CD8-positive, alpha-beta T cell (primary cell): ENCODE measurements at places on chromosomes 1 and 21. TPM values are rescaled to one million over a fixed set of nuclear protein-coding genes. Genes with fewer than 3 reads are reported as not detected.

DNA sequence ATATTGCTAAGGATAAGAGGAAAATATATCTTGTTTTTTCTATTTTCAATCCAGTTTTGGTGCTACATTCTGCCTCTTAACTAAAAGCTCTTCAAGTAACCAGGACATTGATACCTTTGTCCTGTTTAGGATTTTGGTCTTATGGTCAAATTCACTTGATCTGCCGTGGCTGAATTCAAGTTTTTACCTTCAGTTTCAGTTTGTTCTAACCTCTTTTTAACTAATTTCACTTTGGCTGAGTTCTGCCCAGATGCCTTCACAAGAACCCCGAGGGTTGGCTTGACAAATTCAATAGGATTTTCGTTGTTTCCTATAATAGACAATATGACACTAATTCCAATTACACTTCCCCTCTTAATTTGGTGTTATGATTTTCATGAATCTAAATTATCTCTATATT is 84.5 kb upstream of the C1orf21 start:
- DNase-seq: no peak

DNA sequence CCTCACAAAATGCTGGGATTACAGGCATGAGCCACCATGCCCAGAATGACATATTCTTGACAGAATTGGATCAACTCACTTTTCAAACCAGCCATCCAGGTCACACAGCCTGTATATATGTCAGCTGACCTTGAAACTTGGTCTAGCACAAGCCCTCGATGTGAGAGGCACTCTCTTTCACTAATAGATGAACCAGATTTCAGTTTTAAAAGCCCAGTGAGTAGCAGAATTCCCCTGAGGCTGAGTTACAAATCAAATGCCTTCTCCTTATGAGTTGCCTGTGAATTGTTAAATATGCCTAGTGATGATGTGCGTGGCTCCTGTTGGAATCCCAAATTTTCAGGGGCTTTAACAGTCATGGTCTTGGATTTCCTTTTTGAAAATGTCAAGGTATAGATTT is 88.7 kb downstream of the CD247 start:
- no peak for DNase-seq

Gene KIF26B
- total RNA-seq: not detected

- no peak for DNase-seq
These were observed 42.5 kb downstream of the PTPRF start for GRCh38 chr1:43573066-43573800.

DNA sequence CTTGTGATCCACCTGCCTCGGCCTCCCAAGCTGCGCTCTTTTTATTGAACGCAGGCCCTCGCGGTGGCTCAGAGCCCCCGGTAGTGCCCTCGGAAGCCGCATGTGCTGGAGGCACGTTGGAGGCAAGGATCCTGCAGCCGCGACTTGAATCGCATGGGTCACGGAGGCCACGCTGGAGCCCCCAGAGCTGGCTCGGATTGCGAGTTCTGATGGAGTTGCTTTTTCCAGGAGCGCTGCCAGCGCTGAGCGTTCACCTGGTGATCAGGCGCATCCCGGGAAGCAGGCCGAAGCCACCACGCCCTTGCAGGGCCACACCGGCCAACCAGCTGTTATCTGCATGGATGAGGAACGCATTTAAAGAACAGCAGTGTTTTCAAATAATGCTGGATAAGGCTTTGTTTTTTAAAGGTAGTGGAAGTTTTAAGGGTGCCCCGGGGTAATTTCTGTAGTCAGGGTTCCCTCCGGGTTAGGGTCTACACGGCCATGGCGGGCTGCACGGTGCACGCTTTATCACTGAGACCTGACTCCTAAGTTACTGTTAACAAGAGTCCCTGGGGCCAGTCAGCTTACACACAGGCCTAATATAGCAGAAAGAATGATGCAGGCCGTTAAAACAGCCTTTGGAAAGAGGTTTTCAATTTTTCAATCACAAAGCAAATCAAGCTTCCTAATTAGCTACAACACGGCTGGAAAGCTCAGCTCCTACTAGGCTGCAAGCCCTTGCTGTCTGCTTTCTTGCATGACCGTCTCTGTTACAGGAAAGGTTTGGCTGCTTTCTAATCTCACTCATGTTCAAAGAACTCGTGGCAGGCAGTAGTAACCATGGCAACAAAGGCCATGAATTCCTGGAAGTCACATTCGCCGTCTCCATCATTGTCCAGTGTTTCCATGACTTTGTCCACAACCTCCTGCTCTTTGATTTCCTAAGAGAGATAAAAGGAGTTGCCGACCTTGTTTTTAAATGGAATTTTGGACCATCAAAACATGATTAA is 6.0 kb downstream of the S100B start:
- DNase-seq: no peak

DNA sequence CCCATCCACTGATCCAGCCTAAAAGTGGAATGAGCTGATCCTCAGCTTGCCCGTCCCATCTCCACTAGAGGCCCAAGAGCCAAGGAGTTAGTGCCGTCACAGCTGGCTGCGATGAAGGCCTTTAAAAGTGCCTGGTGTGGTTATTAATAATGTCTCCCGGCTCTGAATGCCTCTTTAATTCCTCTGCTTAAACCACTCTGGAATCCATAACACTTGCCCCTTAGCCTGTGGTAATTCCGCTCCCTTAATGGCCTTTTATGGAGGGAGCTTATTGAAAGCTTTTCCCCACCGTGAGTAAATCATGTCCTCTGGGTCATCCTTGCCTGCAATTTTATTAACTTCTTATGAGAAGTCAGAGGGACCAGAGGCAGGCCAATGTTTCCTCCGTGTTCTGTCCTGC is 55.4 kb downstream of the UBIAD1 start:
- DNase-seq: no peak

- no peak for DNase-seq
These were observed 51.9 kb downstream of the KLHDC7A start for GRCh38 chr1:18532390-18533170.

DNA sequence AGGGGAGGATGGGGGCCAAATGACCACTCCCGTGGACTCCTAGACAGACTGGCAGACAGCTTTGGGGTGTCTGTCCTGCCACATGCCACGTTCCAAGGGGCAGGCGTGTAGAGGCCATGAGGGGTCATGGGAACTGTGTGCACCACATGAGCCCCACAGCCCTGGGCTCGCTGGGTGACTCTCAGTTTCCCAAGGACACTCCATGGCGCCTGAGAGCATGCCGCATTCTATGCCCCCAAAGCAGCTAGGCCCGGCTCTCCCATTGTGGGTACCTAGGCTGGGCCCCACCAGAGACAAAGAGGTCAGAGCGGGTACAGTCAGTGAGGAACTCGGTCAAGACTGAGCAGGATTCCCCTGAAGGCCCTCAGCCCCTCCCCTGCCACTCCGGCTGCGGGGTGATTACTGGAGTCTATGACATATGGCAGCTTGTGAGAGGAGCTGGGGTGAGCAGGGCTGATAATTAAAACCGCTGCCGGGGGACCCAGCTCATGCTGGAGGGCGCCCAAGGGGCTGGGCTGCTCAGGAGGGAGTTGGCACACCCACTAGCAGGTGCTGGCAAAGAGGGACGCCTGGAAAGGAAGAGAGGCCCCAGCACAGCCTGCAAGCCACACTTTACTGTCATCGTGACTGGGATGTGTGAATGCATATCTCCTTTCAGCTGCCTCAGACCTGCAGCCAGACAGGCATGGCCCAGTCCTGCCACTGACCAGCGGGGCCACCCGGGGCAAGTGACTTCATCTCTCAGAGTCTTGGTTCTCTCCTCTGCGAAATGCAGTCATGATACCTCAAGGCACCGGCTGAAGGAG is 8.4 kb downstream of the LRP8 start:
- DNase-seq: no peak

DNA sequence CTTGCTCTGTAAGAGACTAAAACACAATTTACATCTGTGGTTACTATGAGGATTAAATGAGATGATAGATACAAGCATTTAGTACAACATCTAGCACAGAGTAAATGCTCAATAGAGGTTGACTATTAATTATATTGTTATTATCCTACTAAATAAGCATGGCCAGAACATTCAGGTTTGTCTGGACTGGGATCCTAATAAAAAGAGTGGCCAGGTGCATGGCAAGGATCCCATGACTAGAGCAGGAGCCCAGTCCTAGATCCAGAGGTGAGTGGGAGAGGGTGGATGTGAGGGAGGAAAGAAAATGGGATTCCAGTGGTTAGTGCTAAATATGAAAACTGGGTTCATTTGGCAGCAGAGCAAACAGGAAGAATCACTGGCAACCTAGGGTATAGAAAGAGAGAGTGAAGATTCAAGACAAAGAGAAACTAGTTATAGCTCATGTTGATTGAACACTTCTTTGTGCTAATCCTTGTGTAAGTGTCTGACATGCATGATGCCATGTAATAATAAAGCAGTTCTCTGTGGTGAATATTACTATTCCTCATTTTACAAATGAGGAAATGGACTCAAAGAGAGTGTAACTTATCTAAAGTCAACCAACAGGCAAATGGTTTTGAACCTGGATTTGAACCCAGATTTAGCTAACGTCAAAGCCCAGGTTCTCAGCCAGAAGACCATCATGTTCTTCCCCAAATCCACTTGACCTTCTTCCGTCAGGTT is 71.1 kb upstream of the FGGY start:
- no peak for DNase-seq

Gene MFSD2A
- total RNA-seq: 6.4 TPM
